ENCODE measurements at places on chromosomes 1 and 21.

DNA sequence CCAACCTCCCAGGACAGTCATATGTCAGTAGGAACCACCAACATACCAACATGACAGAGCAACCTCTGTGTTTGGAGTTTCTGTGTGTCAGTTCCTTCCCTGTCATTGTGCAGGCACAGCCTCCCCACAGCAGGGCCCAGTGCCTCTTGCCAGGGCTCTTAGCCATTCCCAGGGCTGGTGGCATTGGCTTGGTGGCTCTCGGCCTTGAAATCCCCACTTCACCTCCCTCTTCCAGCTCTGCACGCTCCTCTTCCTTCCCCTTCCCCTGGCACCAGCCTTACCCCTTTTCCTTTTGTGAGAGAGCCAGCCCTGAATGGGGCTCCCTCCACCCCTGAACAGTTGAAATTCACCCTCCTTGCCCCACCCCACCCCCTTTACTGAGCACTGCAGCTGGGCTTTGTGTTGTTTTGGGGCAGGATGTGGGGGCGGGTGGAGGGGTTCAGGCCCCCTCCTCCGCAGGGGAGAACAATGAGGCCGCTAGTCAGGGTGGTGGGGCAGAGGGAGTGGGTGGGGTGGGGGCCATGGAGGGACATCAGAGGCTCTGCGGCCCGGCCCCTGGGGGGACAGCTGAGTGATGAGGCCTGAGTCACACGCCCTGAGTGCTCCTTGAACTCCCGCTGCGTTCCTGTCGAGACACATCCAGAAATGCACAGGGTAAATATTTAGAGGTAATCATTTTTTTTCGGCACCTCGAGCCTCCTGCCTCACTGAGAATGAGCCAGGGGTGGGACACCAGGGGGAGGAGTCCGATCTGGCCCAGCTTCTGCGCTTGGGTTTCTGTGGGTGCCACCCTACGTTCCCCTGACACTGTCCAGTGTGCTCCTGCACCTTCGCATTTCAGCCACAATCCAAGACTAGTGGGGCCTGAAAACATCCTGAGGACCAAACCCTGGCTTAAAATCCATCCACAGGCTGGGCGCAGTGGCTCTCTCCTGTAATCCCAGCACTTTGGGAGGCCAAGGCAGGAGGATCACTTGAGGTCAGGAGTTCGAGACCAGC is 28.6 kb downstream of the LGR6 start:
- no peak for DNase-seq

GRCh38 chr1:232166942-232167341 is 463.0 kb downstream of the SIPA1L2 start:
- no peak for DNase-seq

- DNase-seq, result no peak
These were observed 91.4 kb downstream of the PRKAB2 start for GRCh38 chr1:147080671-147081394.

GRCh38 chr1:206467915-206468314 is 2.4 kb upstream of the IKBKE start:
- peak; percentile 62 for DNase-seq

DNA sequence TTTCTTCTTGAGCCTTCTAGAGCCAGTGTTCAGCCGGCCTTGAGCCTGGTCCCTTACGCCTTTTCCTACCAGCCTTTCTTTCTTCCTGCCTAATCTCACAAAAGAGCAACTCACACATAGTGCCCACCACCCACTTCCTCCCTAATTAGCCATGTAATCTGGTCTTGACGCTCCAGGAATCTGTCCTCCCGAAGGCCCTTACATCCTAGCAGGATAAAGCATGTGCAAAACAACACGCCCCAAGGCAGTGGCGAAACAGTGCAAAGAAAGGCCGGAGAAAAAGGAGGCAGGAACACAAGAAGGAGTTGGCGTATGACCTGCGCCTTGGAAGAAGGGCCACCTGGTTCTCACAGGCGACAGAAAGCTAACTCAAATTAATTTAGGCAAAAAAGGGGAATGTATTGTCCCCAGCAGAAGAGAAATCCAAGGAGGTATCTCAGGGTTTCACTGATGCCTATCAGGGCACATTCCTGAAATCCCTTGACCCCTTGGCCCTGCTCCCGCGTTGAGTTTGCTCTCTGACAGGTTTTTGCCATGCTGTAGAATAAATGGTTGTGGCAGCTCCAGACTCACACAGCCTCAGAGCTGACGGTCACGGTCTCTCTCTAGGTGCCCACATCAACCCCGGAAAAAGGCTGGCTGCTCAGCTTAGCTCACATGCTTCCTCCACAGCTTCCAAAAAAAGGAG is 79.0 kb downstream of the ZNF281 start:
- DNase-seq, result no peak

GRCh38 chr1:94954263-94955220 is 27.6 kb upstream of the CNN3 start:
- DNase-seq, result no peak

DNA sequence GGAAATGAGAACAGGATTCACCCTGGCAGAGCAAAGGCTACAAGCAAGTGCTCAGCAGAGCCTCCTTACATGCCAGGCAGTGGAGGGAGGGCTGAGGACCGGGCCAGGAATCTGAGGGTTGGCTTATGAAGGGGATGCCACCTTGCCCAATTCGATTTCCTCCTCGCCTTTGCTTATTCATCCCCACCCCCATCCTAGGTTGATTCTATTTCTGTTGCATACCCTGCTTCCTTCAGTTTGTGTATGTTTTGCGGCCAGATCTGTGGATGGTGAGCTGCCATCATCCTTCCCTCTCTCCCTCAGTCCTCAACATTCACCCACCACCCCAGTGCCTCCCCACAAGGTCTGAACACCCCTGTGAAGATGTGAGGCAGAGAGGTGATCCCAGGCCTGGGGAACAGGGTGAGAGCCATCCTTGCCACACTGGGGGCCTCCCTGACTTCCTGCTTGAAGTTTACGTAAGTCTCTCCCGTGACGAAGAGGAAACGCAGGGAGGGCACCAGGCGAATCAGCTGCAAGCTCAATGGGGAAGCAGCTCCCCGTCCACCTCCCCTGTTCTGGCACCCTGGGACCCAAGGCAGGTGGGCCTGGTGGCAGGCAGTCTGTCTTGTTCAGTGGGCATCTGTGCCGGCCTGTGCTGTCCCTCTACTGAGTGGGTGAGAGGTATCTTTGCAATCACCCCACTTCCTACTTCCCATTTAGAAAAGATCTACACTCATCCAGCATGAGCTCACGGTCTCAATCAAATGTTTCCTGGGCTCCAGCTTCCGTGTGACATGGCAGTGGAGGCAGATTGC is 50.6 kb upstream of the CNTN2 start:
- DNase-seq, result no peak

DNA sequence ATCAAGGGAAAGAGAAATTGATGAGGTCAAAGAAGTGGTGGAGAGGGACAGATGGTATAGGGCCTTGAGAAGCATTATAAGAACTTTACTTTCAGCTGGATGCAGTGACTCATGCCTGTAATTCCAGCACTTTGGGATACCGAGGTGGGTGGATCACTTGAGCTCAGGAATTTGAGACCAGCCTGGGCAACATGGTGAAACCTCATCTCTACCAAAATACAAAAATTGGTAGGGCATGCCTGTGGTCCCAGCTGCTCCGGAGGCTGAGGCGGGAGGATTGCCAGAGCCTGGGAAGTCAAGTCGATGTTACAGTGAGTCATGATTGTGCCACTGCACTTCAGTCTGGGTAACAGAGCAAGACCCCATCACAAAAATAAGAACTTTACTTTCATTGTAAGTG is 5.7 kb downstream of the TMEM50A start:
- no peak for DNase-seq

- no peak for DNase-seq
These were observed 2.0 kb upstream of the COQ8A start for GRCh38 chr1:226937940-226938725.

GRCh38 chr1:84377480-84378095 is 20.7 kb upstream of the DNASE2B start:
- DNase-seq, result no peak

DNA sequence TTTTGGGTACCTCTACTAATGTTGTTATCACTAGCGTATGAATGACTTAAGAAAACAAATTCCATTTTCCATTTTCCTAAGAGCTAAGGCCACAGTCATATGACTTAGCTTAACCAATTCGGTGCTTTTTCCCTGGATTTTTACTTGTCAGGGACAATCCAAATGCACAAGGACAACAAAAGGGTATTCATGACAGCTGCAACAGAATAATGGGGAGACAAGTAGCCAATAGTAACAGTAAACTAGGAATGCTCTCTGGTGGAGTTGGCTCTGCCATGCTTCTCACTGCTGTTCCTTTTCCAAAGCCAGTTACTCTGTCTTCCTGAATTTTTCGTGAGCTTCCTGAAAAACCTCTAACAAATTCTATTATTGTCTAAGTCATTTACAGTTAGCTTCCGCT is 52.9 kb downstream of the LRRIQ3 start:
- DNase-seq, result no peak

GRCh38 chr1:227428803-227429202 is 110.5 kb upstream of the CDC42BPA start:
- DNase-seq, result no peak

- no peak for DNase-seq
These were observed 31.6 kb upstream of the PADI6 start for GRCh38 chr1:17340358-17340757.

- DNase-seq, result no peak
These were observed 12.9 kb upstream of the ACP6 start for GRCh38 chr1:147683163-147683763.

DNA sequence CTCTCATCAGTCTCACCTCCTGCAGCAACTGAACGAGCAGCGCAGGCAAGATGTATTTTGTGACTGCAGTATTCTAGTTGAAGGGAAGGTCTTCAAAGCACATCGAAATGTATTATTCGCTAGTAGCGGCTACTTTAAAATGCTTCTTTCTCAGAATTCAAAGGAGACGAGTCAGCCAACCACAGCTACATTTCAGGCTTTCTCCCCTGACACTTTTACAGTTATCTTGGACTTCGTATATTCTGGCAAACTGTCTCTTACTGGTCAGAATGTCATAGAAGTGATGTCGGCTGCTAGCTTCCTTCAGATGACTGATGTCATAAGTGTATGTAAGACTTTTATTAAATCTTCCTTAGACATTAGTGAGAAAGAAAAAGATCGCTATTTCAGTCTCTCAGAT is 53.7 kb downstream of the ZBTB8A start:
- no peak for DNase-seq

- no peak for DNase-seq
These were observed 138.8 kb upstream of the USP24 start for GRCh38 chr1:55353707-55354620.

DNA sequence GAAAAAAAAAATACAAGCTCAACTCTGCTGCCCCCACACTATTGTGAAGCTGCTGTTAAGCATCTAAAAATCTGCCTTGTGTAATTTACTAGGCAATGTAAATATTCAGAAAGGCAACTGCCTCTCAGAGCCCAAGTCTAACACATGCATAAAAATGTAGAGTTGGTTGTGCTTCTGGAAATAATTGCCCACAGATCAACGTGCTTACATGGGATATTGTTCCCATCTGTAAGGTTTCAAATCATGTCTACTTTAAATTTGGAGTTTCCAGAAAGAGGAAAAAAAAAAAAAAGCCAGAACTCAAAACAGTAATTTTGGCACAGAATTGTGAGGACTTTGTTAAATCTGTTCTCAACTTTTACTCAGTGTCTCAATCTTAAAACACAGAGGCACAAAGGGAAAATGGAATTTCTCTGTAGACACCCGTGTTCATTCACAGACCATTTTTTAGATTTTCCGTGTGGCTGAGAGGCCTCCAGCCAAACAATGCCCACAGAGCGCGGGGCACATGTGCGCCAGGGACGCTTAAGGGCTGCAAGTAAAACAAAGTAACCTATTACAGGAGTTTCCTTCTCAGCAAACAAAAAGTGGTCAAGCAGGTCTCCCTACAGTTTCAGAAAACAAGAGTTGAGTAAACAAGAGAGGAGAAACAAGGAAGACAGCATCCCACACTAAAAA is 115.5 kb downstream of the RERE start:
- no peak for DNase-seq

GRCh38 chr1:1491601-1492000 is 20.0 kb downstream of the ATAD3B start:
- no peak for DNase-seq

DNA sequence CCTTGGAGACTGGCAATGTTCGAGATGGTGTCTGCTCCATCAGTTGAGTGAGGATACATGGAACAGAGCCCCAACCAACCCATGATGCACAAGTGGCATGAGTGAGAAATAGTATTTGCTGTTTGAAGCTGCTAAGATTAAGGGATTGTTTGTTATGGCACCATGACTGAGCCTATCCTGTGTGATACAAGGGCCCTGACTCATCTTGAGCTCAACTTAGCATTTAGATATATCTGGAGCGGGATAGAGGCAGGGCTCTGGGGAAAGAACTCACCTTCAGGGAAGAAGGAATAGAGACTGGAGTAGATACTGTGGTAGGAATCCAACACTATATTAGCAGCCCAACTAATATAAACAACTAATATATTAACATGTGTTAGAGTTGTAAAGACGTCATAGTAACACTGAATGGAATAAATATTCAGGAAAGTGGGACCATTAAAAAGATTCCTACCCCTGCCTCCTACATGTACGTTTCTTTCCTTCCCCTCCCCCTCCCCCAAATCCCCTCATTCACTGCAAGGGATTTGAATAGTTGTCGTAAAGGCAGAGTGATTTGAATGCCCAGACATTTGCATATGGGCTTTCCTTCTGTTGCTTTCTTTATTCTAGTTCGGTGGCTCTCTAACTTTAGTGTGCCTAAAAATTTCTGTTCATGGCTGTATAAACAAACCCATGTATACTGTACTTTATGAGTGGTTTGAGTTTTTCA is 106.6 kb upstream of the POU3F1 start:
- DNase-seq, result no peak

DNA sequence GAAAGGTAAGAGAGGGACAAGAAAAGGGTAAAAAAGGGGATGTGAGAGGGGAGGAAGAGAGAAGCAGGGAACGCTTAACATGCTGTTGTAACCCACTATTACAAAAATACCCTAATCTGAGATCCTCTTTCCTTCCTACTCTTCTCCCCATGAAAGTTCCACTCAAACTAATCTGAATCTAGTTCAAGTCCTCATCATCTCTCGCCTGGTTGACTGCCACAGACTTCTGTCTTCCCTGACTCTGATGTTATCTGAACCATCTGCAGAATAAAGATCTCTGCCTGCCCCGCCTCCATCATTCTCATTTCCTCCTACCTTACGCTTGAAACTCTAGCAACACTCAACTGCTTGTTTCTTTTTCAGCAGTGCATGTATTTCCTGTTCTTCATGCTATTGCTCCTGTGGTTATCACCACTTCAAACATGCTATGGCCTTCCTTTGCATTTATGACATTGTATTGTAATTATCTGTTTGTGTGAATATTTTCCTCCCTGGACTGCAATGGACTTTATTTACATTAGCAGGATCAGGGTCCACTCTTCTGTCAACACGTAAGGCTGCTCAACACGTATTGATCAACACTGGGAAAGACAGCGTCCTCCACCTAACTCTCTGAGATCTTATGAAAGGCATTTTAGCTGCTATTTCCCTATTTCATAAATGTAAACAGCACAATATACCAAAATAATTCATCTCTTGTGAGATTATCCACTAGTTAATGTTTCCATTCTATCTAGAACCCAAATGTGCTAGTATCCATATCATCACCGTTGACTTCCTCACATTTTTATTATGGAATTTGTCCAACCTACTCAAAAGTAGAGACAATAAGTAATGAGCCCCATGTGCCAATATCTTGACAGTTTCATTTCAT is 215.5 kb upstream of the USP25 start:
- no peak for DNase-seq
